ENCODE measurements at places on chromosomes 6 and 20.

GRCh38 chr20:40806929-40807820 lies 118.1 kb upstream of the MAFB start:
- no peak for DNase-seq

DNA sequence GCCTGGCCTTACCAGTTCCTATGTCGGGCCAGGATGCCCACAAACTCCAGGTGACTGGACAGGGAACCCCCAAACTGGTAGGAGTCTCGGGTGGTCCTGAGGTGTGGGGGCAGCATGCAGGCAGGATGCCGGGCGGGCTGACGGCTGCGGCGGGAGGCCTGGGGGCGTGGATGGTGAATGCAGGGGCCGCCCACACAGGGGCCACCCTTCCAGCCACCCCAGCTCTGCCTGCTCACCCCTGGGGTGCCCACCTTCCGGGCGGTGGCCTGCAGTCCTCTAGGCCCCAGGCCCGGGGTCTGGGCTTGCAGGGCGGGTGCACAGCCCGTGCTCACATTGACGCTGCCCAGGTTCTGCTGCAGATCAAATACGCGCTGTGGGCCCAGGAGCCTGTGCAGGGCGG lies 8.4 kb downstream of the ADRM1 start:
- no peak for DNase-seq

GRCh38 chr6:163019926-163020325 lies 292.2 kb downstream of the PACRG start:
- no peak for DNase-seq

- no peak for DNase-seq
Observed at GRCh38 chr6:113588646-113589045, 268.5 kb upstream of the MARCKS start.

DNA sequence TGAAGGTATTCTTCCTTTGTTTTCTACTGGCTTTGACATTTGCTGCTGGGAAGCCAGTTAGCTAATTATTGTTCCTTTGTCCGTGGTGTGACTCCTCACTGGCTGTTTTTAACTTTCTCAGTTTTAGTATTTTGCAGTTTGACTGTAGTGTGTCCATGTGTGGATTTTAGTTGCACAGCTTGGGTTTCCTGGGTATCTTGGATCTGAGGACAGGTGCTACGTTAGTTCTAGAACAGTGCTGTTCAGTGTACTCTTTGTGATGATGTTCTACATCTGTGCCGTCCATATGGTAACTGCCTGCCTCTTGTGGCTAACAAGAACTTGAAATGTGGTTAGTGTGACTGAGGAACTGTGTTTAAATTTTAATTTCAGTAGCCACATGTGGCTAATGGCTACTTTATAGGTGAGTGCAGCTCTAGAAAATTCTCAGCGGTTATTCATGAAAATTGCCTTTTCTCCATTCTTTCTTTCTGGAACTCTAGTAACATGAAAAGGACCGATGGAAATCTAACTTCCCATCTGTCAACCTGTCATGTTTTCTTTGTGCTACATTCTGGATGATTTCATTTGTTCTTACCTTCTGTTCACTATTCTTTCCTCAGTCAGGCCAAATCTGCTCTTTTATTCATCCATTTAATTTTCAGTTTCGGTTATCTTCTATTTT lies 7.4 kb downstream of the SNX9 start:
- peak; percentile 85 for DNase-seq
